ENCODE measurements at places on chromosomes 3 and 15.

GRCh38 chr3:173599673-173600072 is 202.1 kb downstream of the NLGN1 start:
- DNase-seq = no peak

GRCh38 chr15:40349163-40349562 is 1.7 kb upstream of the PHGR1 start:
- no peak for DNase-seq

- no peak for DNase-seq
These were observed 64.7 kb upstream of the EPHB3 start for GRCh38 chr3:184496933-184497332.

GRCh38 chr3:183131735-183132134 is 30.8 kb downstream of the LAMP3 start:
- DNase-seq = no peak

GRCh38 chr3:108437439-108437838 is 73.0 kb downstream of the MYH15 start:
- DNase-seq = no peak

DNA sequence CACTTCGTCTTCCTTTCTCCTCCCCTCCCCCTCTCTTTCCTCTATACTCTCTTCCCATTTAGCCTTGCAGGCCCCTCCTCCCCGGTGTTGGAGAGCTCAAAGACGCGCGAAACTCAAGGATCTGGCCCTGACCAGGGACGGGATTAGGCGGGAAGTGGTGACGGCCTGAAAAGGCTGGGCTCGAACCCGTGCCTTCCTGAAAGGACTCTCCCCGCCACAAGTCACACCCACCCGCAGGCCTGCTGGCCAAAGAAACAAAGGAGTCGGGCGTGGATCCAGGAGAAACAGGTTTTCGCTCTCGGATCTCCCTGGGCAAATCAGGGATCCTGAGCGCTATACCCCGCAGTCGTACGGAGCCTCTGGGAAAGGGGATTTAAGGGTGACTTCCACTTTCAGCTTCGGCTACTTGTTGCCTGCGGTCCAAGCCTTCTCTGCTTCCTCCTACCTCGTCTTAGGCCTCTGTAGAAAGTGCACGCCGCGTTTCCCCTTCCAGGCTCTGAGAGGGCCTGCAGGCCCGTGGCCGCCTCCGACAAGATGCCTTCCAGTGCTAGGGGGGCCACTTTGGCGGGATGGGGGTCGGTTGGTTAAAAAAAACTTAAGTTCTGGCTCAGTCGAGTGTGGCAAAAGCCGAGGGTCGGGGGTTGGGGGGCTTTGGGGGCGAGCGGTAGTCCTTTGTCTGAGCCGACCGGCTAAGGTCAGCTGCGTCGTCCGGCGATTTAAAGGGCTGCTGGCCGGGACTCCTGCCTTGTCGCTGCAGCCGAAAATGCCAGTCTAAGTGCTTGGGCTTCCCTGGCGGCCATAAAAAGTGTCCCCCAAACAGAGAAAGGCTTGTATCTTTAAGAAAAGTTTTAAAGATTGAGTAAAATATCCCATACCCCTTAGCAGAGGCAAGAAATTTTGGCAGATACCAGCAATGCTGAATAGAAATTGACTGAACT is 8.2 kb downstream of the ZIC4 start:
- no peak for DNase-seq

DNA sequence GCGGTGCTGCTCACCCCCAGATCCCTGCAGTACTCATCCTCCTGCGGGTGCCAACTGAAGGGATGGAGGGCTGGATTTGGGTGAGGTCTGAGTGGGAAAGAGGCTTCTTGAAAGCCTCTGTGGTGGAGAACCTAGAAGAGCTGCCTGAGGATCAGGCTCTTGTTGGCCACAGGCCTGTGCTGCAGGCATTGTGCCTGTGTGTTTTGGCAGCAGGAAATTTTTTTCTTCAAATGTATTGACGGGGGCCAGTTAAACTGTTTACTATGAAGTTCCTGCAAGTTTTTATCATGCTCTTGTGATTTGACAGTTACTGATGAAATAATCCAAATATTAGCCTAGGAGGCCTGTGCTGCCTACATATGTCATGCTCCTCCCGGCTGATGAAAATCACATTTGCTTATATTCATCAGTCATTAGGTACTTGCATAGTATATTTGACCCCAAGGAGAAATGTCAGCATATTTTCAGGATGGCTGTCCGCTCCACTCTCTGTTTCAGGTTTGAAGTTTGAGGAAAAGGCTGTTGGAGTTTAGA is 103.1 kb downstream of the THSD4 start:
- no peak for DNase-seq

- DNase-seq = no peak
These were observed 595.2 kb downstream of the ZIC1 start for GRCh38 chr3:148004331-148004730.

DNA sequence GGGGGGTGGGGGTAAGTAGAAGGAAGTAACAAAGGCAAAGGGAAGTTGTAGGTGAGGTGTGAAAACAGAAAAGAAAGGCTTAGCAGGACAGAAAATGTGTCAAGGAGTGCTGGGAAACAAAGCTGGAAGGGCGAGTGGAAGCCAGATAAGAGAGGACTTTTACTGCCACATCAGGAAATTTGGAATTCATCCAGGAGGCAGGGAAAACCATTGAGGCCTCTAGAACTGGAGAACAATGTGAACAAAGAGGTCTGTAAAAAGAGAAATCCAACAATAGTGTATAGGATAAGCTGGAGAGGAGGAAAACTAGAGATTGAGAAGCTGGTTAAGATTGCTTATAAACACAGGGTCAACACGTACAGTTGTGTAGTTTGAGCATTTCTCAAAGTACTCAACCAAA is 116.6 kb downstream of the NTRK3 start:
- no peak for DNase-seq

- no peak for DNase-seq
These were observed 168.1 kb upstream of the MBNL1 start for GRCh38 chr3:152100491-152101132.

DNA sequence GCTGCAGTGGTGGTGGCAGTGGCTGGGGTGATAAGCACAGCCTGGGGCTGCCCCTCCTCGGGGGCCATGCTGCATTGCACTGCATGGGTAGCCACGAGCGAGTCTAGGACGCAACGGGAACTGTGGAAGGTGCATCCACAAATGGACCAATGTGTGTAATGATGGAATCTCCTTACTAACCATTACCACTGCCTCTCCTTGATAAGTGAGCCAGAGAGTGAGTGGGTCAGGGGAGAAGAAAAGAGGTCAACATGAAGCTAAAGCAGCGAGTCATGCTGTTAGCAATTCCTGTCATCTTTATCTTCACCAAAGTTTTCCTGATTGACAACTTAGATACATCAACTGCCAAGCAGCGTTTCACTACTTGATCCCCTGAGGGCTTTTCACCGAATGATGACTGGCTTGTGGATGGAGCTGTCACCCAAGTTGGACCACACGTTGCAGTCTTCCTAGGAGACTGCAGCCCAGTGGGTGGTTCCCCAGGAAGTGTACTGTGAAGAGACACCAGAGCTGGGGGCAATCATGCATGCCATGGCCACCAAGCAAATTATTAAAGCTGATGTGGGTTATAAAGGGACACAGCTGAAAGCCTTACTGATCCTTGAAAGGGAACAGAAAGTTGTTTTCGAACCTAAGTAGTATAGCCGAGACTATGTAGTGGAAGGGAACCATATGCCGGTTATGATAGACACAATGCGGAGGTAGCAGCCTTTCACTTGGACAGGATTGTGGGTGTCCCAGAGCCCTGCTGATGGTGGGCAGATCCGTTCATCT is 20.6 kb downstream of the SAMD7 start:
- no peak for DNase-seq

GRCh38 chr3:195238081-195238571 is 32.8 kb downstream of the XXYLT1 start:
- DNase-seq = no peak

- DNase-seq = no peak
These were observed 146.4 kb downstream of the TJP1 start for GRCh38 chr15:29675791-29676301.

GRCh38 chr3:197216169-197216860 is 82.1 kb downstream of the DLG1 start:
- DNase-seq = no peak

GRCh38 chr15:100083572-100083971 is 258.2 kb downstream of the ADAMTS17 start:
- DNase-seq = no peak

GRCh38 chr3:97848779-97849178 is 27.0 kb downstream of the CRYBG3 start:
- no peak for DNase-seq

GRCh38 chr15:78023081-78023665 is 54.3 kb downstream of the TBC1D2B start:
- DNase-seq = peak; percentile 8

DNA sequence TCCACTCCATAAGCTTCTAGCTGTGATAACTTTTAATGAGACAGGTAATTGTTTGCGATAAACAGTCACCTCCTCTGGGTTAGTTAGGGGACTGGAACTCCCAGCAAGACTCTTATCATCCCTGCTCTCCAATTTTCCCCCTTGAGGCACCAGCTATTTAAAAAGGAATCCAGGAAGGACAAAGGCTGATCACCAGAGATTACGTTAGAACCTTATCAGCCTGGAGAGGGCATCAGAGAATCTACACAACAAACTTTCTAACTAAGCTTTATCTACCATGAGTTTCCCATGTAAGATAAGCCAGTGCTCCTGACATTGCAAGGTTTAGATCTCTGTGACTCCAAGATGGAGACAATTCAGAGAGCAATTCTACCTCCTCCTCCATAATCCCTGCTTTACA is 31.3 kb downstream of the GPR176 start:
- DNase-seq = no peak

DNA sequence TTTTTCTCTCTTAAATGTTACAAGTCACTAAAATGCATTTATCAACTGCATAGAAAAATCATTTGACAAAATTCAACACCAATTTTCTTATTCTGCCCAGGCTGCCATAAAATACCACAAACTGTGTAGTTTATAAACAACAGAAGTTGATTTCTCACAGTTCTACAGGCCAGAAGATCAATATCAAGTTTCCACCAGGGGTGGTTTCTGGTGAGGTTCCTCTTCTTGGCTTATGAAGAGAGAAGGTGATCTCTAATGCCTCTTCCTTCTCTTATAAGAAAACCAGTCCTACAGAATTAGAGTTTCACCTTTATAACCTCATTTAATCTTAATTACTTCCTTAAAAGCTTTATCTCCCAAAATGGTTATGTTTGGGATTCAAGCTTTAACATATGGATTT is 10.9 kb upstream of the CD200R1L start:
- no peak for DNase-seq

DNA sequence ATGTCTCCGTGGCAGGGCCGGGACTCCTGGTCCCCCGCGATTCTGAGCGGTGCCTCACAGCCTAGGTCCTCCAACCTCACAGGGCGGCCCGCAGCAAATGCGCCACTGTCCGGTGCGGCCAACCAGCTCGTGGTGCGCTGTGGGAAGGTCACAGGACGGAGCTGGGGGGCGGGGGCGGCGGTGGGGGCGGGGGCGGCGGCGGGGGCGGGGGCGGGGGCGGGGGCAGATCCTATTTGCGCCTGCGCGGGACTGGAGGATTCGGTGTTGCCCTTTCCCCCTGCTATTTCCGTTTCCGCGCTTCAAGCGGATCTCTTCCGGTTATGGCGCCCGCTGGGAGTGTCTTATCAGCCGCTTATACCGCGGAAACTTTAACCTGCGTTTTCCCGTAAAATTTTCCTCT is 106.7 kb upstream of the SNRPN start:
- DNase-seq = no peak

GRCh38 chr3:114675104-114675503 is 381.3 kb downstream of the TIGIT start:
- no peak for DNase-seq

GRCh38 chr3:179949412-179949811 is 87.3 kb downstream of the PEX5L start:
- no peak for DNase-seq

- no peak for DNase-seq
These were observed 21.6 kb downstream of the PLA2G4B start for GRCh38 chr15:41860049-41860828.

- DNase-seq = no peak
These were observed 279.8 kb downstream of the ZPLD1 start for GRCh38 chr3:102714567-102714966.

- DNase-seq = no peak
These were observed 7.9 kb upstream of the SRP14 start for GRCh38 chr15:40046721-40047414.

- no peak for DNase-seq
These were observed 11.6 kb downstream of the H1-8 start for GRCh38 chr3:129554356-129555152.

GRCh38 chr15:101124731-101125451 is 127.0 kb downstream of the CHSY1 start:
- no peak for DNase-seq

- DNase-seq = no peak
These were observed 82.9 kb downstream of the ST6GAL1 start for GRCh38 chr3:187013159-187013716.

- DNase-seq = peak; percentile 71
These were observed 287.7 kb downstream of the RORA start for GRCh38 chr15:60941448-60941847.

DNA sequence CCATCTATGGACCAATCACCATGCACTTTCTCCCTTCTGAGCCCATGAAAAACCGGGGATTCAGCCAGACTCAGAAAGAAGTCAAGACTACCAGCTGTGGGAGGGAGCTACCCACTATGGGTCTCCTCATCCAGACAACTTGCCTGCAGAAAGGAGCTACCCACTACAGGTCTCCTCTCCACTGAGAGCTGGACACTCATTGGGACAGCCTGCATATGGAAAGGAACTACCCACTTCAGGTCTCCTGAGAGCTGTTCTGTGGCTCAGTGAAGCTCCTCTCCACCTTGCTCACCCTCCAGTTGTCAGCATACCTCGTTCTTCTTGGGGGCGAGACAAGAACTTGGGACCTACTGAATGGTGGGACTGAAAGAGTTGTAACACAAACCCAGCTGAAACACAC is 22.3 kb upstream of the ZBED2 start:
- no peak for DNase-seq

Measured in PC-9 (cell line).